Central memory CD4-positive, alpha-beta T cell (primary cell): ENCODE measurements at places on chromosomes 12 and 14.

DNA sequence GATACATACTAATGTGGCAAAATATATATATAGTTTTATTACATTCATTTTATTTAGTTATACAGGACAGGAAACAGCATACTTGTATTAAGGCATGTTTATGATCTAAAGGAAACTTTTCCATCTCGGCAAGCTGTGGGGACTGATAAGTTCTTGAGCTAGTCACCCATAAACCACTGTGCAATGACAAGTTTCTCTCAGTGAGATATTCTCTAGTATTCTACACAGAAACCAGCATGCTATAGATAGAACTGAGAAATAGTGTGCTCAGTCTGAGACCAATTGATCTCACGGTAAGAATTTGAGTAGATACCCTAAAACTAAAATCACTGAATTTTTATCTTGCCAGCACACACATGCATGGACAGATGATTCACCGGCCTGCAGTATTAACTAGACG is 717.6 kb upstream of the NOVA1 start:
- no peak for DNase-seq

GRCh38 chr12:7403466-7403865 is 40.5 kb downstream of the CD163L1 start:
- no peak for DNase-seq

GRCh38 chr14:98878282-98878681 is 393.7 kb downstream of the BCL11B start:
- DNase-seq: no peak

DNA sequence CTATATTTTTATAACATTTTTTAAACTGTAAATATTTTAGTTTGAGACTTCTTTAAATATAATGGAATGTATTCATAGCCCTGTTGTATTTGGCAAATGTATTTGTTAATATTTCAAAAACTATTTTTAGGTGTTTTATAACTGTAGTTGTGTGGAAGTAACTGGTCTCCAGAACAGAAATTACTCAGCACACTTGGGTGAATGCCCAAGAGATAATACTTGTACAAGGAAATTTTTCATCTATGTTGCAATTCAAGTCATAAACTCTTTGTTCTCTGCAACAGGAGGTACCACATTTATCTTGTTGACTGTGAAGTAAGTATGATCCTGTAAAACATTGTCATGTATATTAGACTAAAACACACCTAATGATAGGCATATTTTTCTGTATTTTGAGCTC is 72.8 kb downstream of the SLCO1B3 start:
- no peak for DNase-seq

DNA sequence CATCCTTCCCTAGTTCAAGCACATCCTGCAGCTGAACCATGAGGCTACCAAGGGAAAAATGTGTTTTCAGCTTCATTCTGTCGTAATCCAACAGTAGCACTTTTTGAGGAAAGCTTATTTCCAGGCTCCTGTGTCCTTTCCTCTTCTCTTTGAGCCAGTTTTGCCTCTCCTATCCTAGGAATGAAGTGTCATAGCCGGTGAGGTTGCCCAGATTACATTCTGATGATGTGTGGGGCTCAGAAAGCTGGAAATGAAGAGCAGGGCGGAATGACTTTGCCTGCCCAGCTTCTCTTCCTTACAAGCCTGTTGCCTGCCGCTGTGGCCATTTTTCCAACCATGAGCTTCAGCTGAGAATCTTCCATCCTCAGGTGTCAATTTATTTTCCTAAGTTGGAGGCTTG is 381.8 kb downstream of the NUAK1 start:
- DNase-seq: no peak

GRCh38 chr14:97061198-97061597 is 264.0 kb downstream of the VRK1 start:
- DNase-seq: no peak

GRCh38 chr14:34275530-34275929 is 186.5 kb downstream of the SPTSSA start:
- no peak for DNase-seq

DNA sequence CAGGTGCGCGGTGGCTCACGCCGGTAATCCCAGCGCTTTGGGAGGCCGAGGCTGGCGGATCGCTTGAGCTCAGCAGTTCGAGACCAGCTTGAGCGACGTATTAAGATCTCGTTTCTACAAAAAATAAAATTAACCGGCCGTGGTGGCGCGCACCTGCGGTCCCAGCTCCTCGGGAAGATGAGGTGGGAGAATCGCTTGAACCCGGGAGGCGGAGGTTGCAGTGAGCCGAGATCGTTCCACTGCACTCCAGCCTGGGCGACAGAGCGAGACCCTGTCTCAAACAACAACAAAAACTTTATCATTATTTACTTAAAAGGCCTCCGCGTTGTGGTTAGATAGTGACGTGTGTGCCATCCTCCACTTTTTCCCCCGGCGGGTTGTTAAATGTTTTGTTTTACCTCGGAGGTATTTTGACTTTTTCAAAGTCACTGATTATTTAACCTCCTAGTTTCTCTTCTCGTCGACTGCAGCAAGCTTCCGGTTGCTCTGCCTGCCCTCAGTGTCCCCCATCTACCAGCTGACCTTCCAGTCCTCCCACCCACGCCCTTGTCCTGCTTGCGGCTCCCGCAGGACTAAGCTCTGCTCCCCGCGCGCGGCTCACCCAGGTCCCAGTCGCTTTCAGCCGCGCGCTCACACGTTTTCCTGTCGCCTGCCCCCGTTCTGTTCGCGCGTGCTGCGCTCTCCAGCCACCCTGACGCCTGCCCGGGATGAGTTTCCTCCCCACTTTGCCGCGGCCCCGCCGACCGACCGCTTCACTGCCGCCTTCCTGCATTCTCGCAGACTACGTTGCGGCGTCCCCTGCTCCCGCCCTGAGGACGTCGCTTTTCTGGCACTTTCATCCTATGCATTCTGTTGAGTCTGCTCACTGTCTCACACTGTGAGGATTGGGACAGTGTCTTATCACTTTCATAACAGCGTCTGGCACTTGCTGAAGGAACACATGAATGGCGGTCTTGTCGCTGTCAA is 1.2 kb upstream of the SCAF11 start:
- peak; percentile 82 for DNase-seq

- no peak for DNase-seq
Observed at GRCh38 chr14:68394764-68395143, 398.1 kb downstream of the ZFP36L1 start.

DNA sequence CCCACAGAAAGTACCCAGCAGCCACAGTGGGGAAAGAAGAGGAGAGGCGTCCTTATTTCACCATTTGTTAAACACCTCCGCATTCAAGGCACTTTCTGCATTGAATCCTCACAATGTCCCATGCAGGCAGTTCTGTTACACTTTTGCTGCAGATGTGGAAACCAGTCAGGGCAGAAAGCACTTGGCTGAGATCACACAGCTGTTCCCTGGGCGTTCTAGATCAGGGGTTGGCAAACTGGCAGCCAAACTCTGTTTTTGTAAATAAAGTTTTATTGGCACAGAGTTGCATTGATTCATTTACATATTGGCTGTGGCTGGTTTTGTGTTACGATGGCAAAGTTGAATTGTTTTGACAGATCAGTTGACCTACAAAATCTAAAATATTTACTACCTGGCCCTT is 20.1 kb downstream of the FOXN4 start:
- DNase-seq: no peak

DNA sequence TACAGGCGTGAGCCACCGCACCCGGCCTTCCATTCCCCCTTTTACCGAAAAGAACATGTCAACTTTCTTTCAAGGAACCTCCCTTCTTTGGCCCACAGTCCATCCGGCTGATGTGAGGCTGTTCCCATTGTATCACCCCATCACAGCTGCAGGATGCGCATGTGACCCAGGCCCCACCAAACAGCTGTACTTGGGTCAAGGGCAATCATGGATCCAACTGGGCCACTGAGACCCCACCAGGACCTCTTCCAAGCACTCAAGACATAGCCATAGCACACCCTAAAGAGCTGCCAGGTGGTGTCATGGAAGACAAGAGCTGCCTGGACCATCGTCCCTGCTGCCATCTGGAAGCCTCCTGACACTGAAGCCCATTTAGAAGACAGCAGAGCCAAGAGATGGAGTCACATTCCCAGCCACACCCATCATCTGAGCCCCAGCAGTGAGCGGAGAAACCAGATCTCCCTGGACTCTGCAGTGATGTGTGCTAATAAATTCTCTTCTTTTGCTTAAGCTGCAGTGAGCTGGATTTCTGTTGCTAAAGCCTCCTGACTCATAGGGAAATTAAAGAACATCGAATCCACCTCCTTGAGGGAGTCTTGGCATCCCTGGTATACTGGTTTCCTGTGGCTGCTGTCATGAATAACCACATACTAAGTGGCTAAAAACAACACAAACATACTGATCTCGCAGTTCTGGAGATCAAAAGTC is 105.6 kb downstream of the KSR2 start:
- DNase-seq: no peak

DNA sequence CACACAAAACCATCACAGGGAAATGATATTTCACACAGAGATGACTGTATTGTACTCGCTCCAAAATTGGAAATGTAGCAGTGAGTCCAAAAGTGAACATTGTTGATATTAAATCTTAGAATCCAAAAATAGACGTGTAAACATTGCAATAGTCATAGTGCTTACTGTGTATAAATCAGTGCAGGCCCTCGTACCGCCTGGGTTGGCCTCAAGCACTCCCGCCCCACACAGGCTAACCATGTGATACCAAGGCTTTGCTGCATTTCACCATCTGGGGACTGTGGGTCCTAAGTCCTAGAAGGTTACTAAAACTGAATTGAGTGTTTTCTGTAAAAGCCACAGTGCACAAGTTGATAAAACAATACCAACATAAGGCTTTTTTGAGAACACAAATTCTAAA is 107.3 kb downstream of the PPP2R5E start:
- DNase-seq: no peak

- no peak for DNase-seq
Observed at GRCh38 chr12:14071833-14072232, 90.4 kb upstream of the GRIN2B start.

DNA sequence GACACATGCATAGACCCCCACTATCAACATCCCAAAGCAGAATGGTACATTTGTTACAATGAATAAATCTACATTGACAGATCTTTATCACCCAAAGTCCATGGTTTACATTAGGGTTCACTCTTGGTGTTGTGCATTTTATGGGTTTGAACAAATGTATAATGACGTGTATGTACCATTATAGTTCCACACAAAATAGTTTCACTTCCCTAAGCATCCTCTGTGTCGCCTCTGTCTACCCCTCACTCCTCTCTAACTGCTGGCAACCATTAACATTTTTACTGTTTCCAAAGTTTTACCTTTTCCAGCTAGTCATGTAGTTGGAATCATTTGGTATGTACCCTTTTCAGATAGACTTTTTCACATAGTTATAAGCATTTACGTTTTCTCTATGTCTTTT is 69.5 kb upstream of the LMO3 start:
- no peak for DNase-seq

GRCh38 chr14:76322594-76323220 is 53.2 kb upstream of the ESRRB start:
- no peak for DNase-seq

- DNase-seq: no peak
Observed at GRCh38 chr12:66862356-66862985, 183.6 kb upstream of the GRIP1 start.

DNA sequence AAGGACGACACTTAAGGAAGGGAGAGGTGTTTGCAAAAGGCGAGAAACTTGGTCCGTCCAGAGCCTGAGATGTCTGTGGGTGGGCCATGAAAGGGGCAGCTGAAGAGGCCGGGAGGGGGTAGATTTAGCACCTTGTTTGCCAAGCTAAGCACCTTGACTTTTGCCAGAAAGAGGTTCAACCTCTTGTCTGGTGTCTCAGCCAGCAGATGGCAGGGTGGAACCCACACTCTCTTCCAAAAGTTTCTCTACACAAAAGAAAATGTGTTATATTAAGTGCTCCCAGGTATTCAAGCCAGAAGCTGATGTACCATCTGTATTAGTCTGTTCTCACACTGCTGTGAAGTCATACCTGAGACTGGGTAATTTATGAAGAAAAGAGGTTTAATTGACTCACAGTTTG is 69.9 kb downstream of the SUDS3 start:
- no peak for DNase-seq

DNA sequence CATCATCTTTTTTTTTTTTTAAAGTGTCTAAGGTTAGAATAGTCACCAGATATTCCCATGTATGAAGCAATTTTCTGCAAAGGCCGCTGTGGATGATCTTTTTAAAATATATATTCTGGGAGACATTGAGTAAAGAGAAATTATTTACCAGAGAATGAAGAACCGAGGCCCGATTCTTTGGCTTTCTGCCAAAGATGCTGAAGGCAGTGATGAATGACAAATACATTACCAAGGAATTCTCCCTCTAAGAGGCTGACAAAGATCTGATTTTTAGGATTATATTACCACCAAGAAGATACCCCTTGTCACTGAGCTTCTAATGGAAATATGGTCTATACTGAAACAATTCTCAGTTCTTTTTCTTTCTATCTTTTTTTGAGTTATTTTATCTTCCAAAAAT is 336.8 kb downstream of the NAV3 start:
- no peak for DNase-seq

- no peak for DNase-seq
Observed at GRCh38 chr14:88137327-88137726, 132.4 kb downstream of the GPR65 start.
